Activated CD4-positive, alpha-beta memory T cell treated with anti-CD3 and anti-CD28 coated beads for 36 hours (primary cell): ENCODE measurements at places on chromosomes 4 and X.

DNA sequence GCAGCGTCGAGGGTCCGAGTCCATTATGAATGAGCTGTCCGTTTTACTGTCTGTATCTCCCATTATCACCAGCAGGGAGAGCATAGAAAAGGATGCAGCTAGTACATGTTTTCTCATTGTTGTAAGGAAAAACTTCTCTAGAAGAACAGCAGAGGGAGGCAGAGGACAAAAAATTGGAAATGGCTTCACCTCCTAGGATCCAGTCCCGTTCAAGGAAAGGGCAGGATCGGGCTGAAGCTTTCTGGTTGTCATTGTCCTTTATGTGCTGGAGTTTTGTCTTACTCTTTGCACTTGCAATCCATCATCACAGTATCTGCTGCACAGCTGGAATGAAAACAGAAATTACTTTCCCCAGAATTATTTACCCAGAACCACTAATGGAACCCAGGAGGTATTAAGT is 14.7 kb downstream of the NDP start:
- peak; percentile 9 for DNase-seq

- DNase-seq, result no peak
Measured at GRCh38 chr4:145340071-145340675, 141.5 kb upstream of the SMAD1 start.

DNA sequence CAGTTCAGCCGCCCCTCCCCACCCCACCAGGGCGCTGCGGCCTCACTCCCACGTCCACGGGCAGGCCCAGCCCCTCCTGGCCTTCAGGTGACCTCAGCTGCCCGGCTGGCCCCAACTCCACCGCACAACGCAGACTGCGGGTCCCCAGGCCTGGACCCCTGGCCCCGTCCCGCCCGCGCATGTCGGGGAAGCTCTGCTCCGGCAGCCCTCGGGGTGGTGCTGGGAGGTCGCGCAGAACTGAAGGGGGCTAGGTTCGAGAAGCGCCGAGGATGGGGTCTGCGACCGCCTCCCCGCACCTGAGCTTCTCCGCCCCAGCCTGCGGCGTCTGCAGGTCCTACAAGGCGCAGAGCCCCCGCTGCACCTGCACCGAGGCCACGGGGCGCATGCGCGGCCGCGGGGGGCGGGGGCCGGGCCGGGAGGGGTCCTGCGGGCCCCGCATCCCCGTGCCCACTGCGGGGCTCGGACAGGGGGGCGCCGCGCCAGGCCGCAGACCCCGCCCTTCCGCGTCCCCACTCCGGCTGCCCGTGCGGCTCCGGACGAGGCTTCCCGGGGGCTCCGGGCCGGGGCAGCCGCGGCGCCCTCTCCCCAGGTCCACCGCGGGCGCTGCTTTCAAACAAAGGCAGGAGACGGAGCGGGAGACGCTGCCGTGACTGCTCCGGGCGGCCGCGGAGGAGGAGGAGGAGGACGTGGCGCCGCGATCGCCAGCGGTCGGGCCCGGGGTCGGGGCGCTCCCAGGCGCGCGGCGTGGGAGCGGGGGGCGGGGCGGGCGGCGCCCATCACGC is 672 bp upstream of the NAT8L start:
- no peak for DNase-seq

DNA sequence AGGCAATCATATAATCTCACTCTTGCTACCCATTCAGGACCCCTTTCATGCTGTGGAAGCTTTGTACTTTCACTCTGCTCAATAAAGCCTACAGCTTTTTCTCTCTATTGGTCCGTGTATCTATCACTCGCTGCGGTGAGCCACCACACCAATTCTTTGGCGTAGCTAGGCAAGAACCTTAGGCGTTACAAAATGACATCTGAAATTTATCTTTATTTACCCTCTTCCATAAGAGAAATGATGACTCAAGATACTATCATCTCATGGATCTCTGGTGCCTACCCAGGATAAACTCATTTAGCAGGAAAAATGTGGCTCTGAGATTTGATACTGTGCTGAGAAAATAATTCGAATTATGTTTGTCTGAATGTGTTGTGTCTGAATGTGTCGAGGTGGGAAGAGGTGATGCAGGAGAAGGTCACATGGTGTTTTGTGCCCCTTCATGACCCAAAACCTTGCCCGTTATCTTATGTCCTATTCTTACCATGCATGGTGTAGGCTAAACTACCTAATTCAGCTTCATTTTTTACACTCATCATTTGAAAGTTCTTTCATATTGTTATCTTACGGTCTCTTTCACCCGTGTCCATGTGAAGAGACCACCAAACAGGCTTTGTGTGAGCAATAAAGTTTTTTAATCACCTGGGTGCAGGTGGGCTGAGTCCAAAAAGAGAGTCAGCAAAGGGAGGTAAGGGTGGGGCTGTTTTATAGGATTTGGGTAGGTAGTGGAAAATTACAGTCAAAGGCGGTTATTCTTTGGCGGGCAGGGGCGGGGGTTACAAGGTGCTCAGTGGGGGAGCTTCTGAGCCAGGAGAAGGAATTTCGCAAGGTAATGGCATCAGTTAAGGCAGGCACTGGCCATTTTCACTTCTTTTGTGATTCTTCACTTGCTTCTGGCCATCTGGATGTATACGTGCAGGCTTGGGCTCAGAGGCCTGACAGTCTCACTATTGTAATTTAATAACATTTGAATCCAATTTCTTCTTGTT is 41.6 kb upstream of the GIMD1 start:
- no peak for DNase-seq

DNA sequence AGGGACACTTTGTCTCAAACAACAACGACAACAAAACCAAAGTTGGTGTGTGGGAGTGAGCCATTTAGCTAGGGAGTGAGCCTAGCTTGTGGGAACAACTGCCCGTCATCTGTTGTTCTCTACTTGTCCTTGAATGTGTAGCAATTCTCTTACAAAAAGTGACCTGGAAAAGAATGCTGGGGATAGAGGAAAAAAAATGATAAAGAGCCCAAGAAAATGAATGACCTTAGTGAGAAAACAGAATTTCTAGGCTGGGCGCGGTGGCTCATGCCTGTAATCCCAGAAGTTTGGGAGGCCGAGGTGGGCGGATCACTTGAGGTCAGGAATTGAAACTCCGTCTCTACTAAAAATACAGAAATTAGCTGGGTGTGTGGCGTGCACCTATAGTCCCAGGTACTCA is 19.6 kb downstream of the SEPTIN6 start:
- no peak for DNase-seq

DNA sequence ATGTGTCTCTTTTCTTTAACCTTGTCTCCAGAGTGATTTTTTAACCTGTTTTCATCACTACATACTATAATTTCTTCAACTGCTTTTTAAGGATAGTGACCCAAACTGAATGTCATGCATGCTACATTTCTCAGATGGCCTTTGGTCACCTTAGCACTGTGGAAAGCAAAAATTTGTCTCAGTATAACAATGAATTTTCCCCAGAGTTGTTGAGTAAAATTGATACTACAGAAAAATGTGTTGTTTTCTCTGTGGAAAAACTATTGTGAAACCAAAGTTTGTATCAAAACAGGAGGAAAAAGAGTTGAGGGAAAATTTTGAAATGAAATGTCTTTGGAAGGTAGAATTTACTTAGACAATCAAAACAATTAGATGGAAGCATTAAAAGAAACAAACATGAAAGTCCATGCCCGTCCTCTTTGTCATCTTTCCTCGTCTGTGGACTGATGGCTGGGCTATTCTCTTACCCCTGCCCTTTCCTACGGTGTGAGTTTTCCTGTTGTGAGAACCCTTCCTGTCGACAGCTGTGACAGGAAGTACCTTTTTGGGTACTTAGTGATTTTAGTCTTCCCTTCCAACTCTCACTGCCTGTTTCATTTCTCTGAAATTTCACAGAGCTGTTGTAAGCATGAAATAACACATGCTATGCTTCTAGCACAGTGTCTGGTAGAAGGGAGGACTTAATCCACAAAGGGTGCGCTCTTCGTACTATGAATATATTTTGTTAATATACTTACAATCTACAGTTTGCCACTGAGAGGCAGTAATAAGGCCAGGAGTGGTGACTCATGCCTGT is 50.8 kb downstream of the LRP2BP start:
- DNase-seq, result no peak

GRCh38 chr4:155241664-155242063 is 33.2 kb downstream of the NPY2R start:
- no peak for DNase-seq
